Vagina (tissue), 2 donors: ENCODE measurements at places on chromosomes 2 and 18. TPM values are rescaled to one million over a fixed set of nuclear protein-coding genes. Genes with fewer than 3 reads are reported as not detected.

The C2orf15 gene
- not detected for total RNA-seq

The SCN9A gene
- 4.9 TPM for total RNA-seq

The GPAT2 gene
- total RNA-seq, result 1.2 TPM

The TRPM8 gene
- not detected for total RNA-seq

The GKN2 gene
- total RNA-seq, result not detected

The FEV gene
- not detected for total RNA-seq

The MAP3K20 gene
- 59.4 TPM for total RNA-seq

The SUCLG1 gene
- 63.8 TPM for total RNA-seq

The CREG2 gene
- 0.25 TPM for total RNA-seq
